ENCODE measurements at places on chromosomes 12 and 14. TPM values are rescaled to one million over a fixed set of nuclear protein-coding genes. Genes with fewer than 3 reads are reported as not detected.

Gene STAC3
- 0.59 TPM for total RNA-seq

DNA sequence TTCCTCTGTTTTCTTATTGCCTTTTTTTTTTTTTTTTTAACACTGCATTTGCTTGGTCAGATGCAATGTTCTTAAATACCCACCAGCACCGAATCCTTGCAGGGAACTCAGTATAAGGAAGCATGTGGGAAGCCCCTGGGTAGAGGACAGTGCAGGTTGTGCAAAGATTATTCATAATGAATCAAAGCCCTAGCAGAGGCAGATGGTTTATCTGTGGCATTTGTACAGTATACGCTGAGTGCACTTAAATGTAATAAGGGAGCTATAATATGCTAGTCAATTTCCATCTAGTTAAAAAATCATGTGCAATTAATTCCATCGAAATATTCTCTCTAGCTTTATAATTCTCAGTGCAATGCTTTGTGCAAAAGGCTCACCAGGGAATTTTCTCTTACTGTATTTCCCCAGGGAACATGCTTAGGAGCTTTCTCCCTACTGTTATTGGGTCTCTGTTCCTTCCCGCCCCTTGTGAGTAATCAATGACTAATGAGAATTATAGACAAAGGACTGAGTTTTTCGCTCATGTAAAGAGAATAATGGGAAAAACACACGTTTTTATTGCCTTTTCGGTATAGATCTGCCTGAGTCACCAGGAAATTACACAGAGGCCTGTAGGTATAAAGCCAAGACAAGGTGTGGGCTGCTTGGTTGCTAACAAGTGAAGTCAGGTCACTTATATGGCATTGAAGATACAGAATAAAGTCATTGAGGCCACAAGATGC is 1214.3 kb upstream of the TMEM132C start:
- no peak for DNase-seq

DNA sequence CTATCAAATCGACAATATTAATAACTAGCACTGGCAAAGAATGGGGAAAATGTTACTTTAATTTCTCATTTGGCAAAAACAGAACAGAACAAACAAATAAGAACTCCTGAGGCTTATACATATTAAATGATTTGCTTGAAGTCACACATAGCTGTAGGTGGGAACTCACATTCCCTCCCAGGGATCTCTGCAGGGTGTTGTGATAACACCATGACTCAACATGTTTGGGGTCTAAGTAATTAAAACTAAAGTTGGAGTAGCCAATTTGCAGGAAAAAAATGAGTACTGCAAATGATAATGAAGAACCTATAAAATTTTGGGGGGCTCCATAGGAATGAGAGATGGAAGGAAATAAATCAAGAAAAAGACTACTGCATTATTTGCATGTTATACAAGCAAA is 27.5 kb downstream of the UNC79 start:
- DNase-seq, result no peak

- DNase-seq, result no peak
These were observed 69.2 kb downstream of the CRACR2A start for GRCh38 chr12:3683670-3684069.

Gene KRAS
- total RNA-seq, result 9.9 TPM

DNA sequence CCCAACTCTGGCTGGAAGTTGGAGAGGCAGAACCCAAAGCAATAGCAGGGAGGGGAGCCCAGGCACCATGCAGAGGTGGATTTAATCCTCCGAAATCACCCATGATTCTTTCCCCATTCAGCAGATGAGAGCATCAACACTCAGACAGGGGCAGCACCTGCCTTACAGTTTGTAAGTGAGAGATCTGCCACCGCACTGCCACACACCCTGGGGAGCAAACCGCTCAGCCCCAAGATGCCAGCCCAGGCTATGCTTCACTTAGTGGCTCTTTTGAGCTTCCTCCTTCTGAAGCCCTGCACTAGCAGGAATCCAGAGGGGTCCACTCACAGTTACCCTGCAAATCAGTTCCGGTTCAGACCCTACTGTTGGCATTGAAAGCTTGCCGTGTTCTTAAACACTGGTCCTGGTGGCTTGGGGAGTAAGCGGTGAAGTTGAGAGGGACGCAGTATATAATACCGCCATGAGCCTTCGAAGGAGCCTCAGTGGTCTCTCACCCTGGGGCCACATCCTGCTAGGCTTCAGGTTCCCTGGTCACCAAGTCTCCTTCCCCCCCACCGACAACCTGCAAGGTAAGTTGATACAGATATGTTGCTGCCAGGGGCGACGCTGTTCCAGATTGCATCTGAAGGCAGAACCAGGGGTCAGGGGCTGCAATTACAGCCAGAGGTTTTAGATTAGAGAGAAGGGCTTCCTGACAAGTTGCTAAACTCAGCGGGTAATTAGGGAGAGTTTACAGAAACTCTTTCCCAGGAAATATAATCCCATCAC is 72.0 kb upstream of the CCND2 start:
- DNase-seq, result peak; percentile 44

All from right atrium auricular region (tissue), 2 donors.